ENCODE measurements at places on chromosomes 4 and X.

- DNase-seq: no peak
These were observed 22.4 kb downstream of the NUP54 start for GRCh38 chr4:76125816-76126215.

DNA sequence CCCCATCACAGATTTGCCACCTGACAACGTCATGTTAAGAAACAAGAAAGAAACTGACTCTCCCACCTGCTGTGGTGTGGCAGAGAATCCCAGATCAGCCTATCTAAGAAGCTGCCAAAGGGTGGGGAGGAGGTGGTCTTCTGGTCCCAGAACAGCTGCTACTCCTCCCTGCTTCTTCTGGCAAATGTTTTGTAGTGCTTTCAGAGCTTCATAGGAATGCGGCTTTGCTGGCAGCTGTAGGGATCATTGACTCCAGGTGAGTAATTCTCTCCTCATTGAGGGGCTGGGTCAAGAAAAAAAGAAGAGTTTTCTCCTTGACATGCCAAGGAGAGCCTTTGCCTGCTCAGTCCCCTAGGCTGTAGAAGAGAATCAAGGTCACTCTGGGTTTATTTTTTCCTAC lies 23.3 kb downstream of the NRK start:
- no peak for DNase-seq

GRCh38 chr4:79850626-79851025 lies 222.4 kb downstream of the ANTXR2 start:
- DNase-seq: no peak

DNA sequence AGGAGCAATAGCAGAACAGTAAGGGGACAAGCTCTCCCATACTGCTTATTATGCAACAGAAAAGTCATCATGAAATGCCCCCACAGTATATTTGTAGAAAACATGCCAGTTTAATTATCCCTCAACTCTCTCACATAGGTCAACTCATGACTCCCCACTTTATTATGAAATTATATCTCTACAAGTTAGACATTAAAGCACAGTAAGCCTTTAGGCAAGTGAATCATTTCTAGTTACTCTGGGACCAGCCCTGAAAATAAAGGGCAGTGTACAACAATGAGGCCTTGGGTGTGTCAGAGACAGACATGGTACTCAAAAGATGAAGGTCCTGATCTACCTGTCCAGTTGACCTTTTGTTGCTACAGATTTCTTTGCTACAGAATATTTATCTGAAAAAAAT lies 191.9 kb downstream of the FBXW7 start:
- no peak for DNase-seq

GRCh38 chr4:165345666-165346417 lies 18.4 kb downstream of the MSMO1 start:
- DNase-seq: no peak

- DNase-seq: no peak
These were observed 268.6 kb upstream of the SLIT2 start for GRCh38 chr4:19983072-19983471.

DNA sequence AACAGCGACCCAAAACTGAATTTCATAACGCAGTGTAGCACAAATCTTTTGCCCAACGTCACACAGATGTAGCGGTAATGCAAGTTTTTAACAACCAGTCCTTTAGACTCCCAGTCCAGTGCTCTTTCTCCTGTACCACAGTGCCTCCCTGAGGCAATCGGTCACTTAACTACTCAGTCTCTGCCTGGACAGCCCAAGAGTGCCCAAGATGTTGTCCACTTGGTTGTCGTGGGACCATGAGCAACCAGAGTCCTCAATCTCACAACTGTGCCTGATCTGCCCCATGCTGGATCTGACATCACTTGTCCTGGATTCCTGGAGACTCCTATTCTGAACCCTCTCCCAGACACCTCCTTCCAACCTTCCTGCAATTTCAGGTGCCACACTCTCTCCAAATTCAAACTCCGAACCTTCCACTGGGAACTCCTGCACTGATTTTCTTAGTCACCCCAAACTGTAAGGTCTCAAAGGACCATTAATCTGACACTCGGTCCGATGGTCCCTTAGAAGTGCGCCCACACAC lies 702 bp downstream of the MMGT1 start:
- peak; percentile 51 for DNase-seq

DNA sequence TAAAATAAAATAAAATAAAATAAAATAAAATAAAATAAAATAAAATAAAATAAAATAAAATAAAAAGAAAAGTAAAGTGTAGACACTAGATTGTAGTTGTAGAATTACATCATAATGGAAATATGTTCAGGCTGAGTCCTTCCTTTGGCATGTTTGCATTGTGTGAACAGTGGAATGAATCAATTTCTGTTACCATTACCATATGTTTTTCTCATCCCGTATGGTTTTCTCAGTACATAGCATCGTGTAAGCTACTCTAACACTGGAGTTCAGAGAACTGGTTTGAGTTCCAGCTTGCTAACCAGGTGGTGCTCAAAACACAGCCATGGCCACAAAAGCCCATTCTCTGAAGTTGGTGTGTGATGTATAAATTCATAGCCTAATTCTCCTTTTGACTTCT lies 45.9 kb downstream of the USP11 start:
- DNase-seq: no peak

DNA sequence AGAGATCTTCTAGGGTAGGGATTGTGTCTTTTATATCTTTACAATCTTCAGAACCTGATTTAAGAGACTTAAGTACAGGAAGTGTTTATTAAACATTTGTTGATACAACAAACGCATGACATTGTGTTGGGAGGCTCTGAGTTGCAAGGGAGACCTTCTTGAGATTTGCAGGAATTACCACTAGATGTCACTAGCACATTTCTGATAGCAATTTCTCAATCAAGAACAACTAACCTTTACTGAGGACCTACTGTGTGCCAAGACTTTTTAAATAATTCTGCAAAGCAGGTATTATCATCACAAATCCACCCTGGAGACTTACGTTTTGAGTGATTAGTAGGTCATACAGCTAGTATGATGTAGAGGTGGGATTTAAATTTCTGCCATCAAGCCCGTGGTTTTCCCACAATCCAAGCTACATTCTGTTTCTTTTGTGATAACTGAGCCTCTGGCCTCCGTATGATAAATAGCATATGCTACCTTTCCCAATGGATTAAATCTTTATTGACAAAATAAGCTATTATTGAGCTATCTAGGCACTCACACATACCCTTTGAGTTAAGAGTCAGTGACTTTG lies 986.0 kb downstream of the CCSER1 start:
- peak; percentile 8 for DNase-seq

DNA sequence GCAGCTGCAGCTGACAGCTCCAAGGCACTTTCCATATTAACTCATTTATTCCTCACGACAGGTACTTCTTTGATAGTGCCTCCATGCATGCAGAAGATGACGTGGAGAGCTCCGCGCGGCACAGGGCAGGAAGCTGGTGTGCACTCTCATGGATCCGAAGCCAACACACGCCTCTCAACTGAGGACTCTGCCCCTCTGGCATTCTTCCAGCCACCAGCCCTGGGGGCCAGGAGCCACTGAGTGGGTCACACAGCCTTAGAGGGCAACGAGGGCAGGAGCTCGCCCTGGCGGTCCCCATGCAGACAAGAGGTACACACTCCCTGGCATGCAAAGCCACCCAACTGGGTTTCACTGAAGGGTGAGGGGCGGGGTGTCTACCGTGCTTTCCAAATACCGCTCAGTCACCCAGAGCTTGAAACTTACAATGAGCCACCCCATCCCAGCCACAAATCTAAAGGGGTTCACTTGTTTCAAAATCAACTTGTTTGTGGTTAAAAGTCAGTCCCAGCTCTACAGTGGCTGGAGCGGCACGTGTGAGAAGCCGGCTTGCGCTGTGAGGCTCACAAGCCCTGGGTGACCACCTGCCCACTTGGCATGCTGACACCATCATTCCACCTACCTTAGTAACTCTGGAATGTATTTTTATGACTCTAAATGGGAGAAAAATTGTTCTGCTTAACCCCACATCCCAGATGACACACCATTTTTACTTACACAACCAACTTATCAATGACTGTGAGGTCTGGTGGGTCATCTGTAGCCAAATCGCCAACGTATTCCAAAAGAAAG lies 16.2 kb downstream of the NOP14 start:
- no peak for DNase-seq

DNA sequence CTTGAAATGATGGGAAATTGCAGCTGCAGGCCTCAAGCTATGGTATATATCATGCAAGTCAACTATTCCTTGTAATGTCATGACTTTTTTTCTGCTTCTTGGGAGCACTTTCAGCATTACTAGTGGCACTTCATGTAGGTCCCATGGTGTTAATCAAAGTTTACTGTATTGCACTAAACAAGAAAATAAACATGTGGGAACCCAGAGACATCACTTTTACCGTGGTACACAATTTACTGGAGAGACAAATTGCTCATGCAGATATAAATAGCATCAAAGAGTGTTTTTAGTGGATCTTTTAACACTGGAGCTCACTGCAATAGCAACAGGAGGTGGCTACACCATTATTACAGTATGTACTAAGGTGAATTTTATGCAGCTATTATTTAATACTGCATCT lies 79.2 kb downstream of the UNC5C start:
- DNase-seq: no peak

DNA sequence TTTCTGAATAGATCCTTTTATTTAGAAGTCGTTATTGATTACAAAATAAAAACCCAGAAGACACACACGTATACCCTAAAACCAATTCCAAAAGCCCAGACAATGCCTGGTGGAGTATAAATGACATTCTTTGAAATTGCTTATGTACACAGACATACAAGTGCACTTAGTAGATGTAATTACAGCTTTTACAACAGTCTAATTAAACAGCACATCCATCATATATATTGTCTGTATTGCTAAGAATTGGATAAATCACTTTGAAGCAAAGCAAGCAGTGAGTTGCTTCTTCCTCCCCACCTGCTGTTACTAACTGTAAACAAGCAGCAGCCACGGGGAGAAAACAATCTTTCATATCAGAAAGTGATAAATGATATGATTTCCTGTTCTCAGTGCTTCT lies 645.7 kb downstream of the TLL1 start:
- DNase-seq: no peak

DNA sequence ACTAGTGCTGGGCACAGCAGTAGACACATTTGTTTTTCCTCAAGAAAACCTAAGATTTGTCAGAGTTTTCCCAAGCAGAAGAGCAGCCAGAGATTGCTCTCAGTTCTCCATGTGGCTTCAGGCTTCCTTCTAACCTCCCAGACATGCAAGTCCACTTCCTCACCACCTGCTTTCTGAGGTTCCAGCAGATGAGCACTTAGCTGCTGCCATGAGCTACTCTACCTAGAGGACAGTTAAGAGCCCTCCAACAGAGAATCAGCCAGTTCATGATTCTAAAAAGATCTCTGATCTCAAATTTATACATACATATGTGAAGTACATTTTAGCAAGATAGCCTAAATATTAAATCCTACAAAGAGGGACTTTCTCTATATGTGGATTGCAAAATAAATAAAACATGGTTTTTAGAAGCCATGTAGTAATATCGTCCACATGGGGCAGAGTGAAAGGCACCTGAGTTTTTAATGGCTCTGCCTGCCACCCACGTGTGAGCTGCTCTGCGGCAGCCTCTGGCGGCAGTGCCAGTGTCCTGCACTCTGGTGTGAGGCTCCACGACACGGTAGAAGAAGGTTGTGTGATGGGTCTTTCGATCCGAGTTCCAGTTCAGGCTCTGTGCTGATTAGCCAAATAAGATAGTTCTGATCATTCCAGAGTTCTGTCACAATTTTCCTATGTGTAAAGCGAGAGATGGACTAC lies 10.3 kb downstream of the CYP4V2 start:
- peak; percentile 30 for DNase-seq

GRCh38 chr4:101794806-101795205 lies 4.3 kb downstream of the BANK1 start:
- DNase-seq: no peak

DNA sequence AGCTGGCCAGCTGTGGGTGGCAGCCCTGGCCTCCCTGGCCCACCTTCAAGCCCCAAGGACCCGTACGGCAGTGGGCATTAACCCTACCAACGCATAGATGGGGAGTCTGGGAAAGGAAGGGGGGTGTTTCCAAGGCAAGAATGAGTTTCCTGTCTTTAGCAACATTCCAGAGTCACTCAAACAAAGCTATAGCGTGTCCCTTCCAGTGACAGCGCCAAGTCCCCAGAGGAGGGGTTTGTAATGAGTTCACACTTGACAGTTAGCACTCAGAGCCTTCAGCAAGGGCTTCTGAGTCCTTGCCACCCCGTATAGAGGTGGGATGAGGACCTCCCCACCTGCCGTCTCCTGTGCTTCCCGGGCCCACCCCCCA lies 1.8 kb downstream of the BGN start:
- DNase-seq: no peak

DNA sequence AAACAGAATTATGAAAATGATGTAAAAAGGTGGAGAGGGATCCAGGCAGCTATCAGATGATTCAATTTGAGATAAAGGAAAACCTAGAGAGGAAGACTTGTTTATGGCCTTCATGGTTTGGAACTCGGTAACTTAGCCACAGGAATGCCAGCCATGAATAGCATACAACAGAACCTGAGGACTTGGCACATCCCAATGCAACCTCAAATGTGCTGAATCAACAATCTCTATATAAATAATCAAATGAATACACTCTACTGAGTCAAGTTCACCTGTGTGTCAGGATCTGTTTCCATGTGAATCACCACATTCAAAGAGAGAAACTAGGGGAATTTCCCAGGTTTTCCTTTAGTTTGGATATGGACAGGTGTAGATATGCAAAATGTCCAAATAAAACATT lies 86.9 kb downstream of the MBNL3 start:
- DNase-seq: no peak

GRCh38 chrX:118337687-118338086 lies 8.2 kb upstream of the WDR44 start:
- DNase-seq: no peak
